ENCODE measurements at places on chromosomes 5 and 9.

DNA sequence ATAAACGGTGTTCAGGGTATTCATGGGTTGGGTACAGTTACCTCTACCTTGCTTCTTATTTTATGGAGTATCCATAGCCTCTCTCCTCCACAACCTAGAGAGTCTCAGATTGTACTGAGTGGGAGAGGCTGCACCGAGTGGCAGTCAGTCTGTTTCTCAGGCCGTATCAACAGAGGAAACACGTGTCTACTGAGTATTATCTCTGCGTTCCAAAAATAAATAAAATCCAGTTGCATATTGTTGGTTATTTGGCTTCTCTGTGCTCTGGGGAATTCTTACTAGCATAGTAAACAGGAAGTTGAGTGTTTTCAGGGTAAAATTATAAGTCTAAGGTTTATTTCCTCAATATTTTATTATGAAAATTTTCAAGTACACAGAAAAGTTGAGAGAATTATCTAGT is 231.0 kb downstream of the ARHGEF28 start:
- no peak for DNase-seq

- DNase-seq, result no peak
These were observed 22.3 kb downstream of the PDE8B start for GRCh38 chr5:77232574-77233358.

- no peak for DNase-seq
These were observed 126.4 kb upstream of the CXCL14 start for GRCh38 chr5:135705141-135705631.

DNA sequence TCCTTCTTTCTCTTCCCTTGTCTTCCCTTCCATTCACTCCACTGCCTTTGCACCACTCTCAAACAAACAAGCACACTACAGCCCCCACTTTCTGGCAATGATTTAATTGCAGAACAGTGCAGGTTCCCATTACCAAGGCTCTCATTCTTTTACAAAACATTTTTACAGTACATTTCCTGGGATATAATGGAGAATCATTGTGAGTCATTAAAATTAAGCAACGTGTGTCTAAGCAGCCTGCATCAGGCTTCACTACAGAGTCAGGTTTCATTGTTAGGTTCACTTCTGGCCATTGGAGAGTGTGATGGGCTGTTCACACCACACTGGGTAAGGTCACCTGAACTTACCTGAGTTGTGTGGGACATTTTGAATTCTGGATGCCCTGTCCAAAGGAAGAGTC is 303.5 kb downstream of the TRIM32 start:
- no peak for DNase-seq

DNA sequence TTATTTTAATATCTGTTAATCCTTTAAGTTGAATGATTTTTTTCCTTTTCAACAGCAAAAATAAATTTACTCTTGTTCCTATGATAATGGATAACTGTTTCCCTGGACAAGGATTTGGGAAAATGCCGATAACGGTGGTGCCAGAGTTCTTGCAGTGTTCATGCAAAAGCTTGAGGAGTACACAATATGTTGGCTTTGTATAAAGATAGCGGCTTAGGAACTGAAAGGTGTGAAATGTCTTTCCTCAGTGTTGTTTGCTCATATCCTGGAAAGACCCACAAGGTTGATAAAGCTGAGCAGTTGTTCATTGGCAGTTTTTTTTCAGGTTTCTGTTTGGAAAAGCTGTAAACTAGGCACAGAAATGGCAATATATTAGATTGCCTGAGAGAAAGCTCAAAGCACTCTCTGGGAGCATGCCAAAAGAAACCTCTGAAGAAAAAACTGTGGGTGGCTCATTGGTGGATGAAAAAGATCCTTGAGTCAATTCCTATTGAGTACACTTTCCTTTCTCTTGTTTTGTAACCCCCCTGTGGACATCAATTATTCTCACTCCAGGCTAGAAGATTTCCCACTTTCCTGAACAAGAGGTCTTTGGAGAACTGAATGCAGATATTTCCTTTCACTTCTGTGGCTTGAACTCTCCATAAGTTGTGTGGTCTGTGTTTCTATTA is 117.2 kb upstream of the RGMB start:
- DNase-seq, result no peak

GRCh38 chr5:158011422-158011821 is 152.5 kb upstream of the CLINT1 start:
- no peak for DNase-seq

DNA sequence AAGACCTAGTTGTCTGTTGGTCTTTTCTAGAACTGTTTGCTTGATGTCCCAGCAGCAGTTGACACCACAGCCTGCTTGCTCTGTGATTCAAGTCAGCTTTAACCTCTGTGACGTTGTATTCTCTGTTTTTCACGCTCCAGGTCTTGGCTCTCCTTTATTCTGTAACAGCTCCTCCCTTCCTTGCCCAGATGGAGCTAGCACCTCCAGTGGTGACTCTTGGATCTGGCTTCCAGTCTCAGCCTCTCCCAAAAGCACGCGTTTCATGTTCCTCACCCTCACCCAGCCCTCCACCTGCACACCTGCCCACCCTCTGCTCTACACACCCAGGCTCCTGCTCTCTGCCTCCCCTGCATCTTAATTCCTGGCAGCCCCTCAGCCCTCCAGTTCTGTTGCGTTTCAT is 50.6 kb downstream of the DMRT1 start:
- DNase-seq, result no peak

DNA sequence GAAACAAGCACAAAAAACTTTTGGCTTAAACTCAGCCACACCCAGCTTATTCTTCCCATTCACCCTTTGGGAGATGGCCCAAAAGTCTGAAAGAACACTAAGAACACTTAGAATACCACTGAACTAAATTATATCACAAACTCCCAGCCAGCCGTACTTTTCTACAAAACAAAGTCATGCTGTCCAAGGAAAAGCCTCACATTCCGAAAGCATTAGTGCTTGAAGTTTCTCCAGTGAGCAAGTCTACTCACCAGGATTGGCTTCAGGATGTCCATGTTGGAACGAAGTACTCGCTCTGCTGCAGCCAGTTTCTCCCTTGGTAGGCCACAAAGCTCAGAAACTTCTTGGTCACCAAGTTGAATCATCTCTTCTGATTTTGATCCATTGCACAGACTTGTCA is 69.7 kb downstream of the ABCA1 start:
- DNase-seq, result no peak

DNA sequence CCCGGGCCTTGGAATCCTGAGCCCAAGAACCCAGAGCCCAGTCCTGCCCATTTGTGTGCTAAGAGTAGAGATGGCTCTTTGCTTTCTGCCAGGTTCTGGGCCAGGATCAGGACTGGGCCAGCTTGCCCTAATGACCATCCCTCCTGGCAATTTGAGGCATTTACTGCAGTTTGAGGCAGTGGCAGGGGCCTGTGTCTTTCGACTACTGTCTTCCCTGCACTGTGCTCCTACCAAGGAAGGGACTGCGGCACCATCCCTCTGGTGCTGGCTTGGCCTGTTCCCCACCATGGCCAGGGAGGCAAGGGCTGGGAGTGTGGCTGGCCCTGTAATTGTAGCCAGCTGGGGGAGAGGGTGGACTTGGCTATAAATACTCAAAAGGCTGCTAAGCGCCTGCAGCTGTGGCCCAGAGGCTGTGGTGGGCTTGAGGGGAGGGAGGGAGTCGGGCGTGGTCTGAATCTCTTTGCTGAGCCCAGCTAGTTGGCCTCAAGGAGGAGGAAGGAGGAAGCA is 4.6 kb downstream of the ENHO start:
- no peak for DNase-seq

- no peak for DNase-seq
These were observed 82.4 kb downstream of the MARCHF3 start for GRCh38 chr5:126948011-126948355.

DNA sequence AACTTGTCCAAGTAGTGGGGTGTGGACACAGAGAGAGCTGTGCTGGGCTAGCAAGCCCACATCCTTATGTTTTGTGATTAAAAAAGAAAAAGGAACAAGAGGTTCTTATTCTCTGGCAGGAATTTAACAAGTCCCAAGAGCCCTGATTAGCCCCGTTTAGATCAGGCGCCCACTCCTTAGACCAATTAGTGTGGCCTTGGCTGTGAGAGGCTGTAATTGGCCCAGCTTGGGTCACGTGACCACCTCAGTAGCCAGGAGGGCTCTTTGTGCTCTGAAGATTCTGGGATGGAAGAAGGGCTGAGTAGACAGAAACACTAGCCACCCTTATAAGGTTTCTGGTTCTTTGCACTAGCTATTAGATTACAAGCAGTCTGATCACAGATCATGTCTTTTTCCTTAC is 31.1 kb downstream of the GCNT4 start:
- no peak for DNase-seq

- DNase-seq, result no peak
These were observed 1.9 kb upstream of the ORM2 start for GRCh38 chr9:114327749-114328148.

GRCh38 chr5:159660401-159660800 is 255.9 kb upstream of the ADRA1B start:
- no peak for DNase-seq

- DNase-seq, result no peak
These were observed 61.9 kb downstream of the SNX24 start for GRCh38 chr5:122907276-122907675.

GRCh38 chr9:1117439-1117838 is 67.3 kb downstream of the DMRT2 start:
- no peak for DNase-seq

GRCh38 chr5:147234825-147235635 is at the start of gene STK32A:
TSS of gene STK32A (plus strand) at chr5:147235026. CDS start at chr5:147239635, 4,609 bp downstream.
- no peak for DNase-seq

DNA sequence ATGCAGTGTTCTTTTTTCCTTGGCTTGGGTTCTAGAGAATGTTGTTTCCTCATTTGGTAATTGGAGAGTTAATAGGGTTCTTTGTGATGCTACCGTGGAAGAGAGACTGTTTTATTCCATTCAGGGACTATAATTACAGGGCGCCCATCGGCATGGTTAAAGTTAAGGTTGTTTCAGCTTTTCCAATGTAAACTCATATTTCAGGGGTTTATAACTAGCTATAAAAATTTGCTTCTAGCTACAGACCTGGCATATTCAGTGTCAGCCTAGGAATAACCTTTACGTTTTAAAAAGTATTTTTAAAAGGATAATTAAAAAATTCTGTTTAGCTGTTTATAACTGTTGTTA is 99.1 kb downstream of the AOPEP start:
- DNase-seq, result no peak

- no peak for DNase-seq
These were observed 14.8 kb upstream of the IQGAP2 start for GRCh38 chr5:76388236-76388635.

GRCh38 chr9:27784847-27785713 is 211.8 kb upstream of the C9orf72 start:
- DNase-seq, result no peak

DNA sequence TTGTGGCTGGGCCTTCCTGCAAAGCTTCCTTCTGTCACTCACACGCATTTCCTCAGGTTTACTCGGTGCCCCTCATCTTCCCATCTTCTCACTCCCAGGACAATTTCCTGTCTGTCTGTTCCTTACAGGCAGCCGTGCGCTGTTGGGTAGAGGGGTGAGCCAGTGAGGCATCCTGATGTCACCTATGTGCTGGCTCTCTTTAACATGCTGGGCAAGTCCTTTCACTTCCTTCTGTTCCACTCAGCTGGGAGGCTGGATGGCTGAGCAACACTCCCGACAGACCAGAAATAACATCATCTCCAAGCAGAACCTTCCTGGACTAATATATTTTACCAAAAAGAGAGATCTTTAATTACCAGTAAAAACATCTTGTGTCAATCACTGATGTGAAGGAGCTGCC is 103.0 kb downstream of the HSD17B3 start:
- no peak for DNase-seq

DNA sequence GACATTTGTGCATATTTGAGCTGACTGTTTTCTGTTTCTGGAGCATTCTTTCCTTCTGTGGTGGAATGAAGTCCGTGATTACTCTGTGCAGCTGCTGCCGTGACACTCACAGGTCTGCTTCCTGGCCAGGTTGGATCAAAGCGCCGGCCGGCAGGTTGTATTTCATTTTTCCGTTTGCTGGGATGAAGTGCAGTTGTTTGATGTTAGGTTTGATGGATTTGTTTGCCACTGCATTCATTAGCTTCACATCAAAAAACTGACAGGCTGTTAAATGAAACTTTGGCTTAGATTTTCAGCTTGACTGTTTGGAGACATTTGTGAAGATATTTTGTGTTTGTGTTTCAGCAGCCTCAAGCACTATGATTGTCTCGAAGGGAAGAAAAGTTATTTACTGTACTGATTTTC is 140.1 kb downstream of the KDM4C start:
- DNase-seq, result no peak

GRCh38 chr5:143877196-143877595 is 65.2 kb downstream of the HMHB1 start:
- DNase-seq, result no peak

GRCh38 chr9:136086213-136086881 is 8.7 kb downstream of the NACC2 start:
- DNase-seq, result no peak

DNA sequence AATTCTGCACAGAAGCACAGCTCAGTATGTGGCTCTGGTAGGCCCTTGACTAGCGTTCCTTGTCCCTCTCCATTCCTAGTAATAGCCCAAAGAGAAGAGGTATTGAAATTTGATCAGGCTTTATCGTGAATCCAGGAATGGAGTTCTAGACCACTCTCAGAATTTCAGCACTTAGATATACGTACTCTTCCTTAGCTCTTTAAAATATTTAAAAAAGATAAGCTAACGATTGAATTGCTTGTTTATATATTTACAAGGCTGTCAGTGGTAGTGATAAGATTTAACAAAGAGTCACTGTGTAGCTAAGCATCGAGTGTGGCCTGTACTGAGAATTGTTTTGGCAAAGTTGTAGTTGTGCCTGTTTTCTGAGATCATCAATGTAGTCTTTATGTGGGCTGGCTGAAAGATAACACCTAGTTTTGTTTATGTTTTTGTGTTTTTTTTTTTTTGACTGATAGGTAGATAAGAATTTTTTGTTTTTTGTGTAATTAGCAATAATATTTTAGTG is 2.5 kb downstream of the KIAA1958 start:
- DNase-seq, result no peak

- DNase-seq, result no peak
These were observed 15.7 kb downstream of the SLC6A3 start for GRCh38 chr5:1429496-1429895.

DNA sequence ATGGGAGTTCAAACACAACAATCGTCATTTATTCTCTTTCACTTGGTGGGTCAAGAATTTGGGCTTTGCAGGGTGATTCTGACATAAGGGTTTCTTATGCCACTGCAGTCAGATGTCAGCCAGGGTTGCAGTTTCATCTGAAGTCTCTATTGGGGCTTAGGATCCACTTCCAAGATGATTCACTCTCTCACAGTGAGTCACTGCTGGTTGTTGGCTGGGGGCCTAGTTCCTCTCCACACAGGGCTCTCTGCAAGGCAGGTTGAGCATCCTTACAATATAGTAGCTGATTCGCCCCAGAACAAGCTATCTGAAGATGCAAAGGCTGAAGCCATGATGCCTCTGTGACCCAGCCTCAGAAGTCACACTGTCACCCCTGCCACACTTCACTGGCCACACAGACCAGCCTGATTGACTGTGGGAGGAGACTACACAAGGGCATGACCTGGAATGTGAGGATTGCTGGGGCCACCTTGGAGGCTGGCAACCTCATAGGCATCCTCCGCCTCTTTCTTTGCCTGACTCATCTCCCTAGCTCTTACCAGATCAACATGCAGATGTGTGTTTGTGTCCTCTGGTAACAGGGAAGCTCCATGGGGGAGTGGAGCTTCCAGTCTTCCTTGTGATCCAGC is 4.5 kb upstream of the CARD19 start:
- DNase-seq, result no peak

GRCh38 chr5:109987970-109988369 is 298.2 kb downstream of the MAN2A1 start:
- no peak for DNase-seq
